ENCODE measurements at places on chromosomes 6 and 20.

GRCh38 chr20:35173576-35174192 lies 1.8 kb downstream of the PROCR start:
- no peak for DNase-seq

DNA sequence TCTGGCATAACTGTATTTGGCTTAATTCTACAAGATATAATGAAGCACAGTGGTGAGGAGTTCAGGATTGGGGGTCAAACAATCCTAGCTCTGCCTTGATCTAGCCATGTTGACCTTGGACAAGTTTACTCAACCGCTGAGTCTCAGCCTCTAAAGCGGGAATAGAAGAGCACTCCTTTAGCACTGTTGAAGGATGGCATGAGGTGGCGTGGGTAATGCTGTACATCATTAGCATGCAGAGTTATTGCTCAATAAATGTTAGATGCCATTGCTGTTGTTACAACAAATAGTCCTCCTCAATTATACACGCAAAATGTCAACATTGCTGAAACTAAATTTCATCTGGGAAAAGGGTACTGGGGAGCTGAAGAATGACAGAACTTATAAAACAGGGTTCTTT lies 78.6 kb downstream of the KIF13A start:
- DNase-seq, result no peak

- DNase-seq, result no peak
These were observed 771.9 kb upstream of the DEFB115 start for GRCh38 chr20:30485331-30486102.

DNA sequence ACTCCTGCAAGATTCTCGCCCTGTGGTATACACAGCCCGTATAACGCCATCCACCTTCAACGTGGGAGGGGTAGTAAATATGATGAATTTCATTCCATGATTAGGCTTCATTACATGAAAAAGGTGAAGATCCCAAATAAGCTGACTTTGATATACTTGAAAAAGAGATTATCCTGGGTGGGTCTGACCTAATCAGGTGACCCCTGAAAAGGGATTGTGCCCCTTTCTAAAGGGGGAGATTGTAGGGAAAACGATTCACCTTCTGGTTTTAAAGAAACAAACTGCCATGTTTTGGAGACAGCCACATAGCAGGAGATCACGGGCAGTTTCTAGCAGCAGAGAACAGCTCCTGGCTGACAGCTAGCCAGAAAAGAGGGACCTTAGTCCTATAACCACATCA lies 155.1 kb upstream of the SMLR1 start:
- DNase-seq, result no peak

Measured in NCI-H2107 (cell line).